ENCODE measurements at places on chromosomes 3 and 15. TPM values are rescaled to one million over a fixed set of nuclear protein-coding genes. Genes with fewer than 3 reads are reported as not detected.

GRCh38 chr15:69119001-69119400 lies 41.4 kb upstream of the GLCE start:
- no peak overlapping the region for H3K27ac ChIP-seq
- H3K36me3 ChIP-seq = no peaks in the 10 kb centered on the region
- H3K4me3 ChIP-seq = no peak overlapping the region
- no peak for DNase-seq

DNA sequence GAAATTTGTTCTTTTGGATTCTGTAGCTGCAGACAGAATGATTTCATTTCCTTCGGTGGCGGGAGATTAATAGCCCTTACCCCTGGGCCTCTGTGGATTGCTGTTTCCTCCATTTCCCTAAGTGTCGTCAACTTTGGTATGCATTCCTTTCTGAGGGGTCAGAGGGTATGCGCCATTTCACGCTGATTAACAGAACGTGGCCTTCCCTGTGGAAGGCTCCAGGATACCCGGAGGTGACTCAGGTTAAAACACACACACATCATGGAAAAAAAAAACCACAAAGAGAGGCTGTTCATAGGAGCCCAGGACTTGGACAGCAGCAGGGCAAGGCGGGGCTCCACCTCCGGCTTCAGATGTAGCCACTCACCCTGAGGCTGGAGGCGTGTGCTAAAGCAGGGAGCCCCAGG lies 51.9 kb downstream of the EPHB1 start:
- no peak overlapping the region for H3K27ac ChIP-seq
- H3K27me3 ChIP-seq = no peaks in the 10 kb centered on the region
- no peaks in the 10 kb centered on the region for H3K4me1 ChIP-seq
- H3K36me3 ChIP-seq = no peaks in the 10 kb centered on the region
- no peak for DNase-seq

GRCh38 chr3:47408839-47409229 lies 28.0 kb downstream of the PTPN23 start:
- no peaks in the 10 kb centered on the region for H3K27me3 ChIP-seq
- H3K27ac ChIP-seq = no peak overlapping the region
- H3K4me1 ChIP-seq = no peaks in the 10 kb centered on the region
- peaks cover 5% of the 10 kb centered on the region for H3K36me3 ChIP-seq

GRCh38 chr3:142676151-142676550 lies 47.7 kb upstream of the TRPC1 start:
- no peak overlapping the region for H3K4me3 ChIP-seq
- no peaks in the 10 kb centered on the region for H3K4me1 ChIP-seq
- no peak for DNase-seq
- no peak overlapping the region for H3K27ac ChIP-seq

GRCh38 chr3:77917225-77917624 lies 877.3 kb downstream of the ROBO2 start:
- no peak for DNase-seq
- no peaks in the 10 kb centered on the region for H3K27me3 ChIP-seq
- H3K4me3 ChIP-seq = no peak overlapping the region
- H3K36me3 ChIP-seq = no peaks in the 10 kb centered on the region

- DNase-seq = no peak
- no peaks in the 10 kb centered on the region for H3K36me3 ChIP-seq
- peaks cover 24% of the 10 kb centered on the region for H3K4me1 ChIP-seq
- H3K27ac ChIP-seq = no peak overlapping the region
These were observed 3.0 kb upstream of the IFT57 start for GRCh38 chr3:108225221-108225620.

GRCh38 chr3:63931290-63931689 lies 19.1 kb upstream of the SCAANT1 start:
- no peaks in the 10 kb centered on the region for H3K27me3 ChIP-seq
- peaks cover 28% of the 10 kb centered on the region for H3K4me1 ChIP-seq
- H3K4me3 ChIP-seq = no peak overlapping the region
- peaks cover under 1% of the 10 kb centered on the region for H3K36me3 ChIP-seq
- DNase-seq = no peak

DNA sequence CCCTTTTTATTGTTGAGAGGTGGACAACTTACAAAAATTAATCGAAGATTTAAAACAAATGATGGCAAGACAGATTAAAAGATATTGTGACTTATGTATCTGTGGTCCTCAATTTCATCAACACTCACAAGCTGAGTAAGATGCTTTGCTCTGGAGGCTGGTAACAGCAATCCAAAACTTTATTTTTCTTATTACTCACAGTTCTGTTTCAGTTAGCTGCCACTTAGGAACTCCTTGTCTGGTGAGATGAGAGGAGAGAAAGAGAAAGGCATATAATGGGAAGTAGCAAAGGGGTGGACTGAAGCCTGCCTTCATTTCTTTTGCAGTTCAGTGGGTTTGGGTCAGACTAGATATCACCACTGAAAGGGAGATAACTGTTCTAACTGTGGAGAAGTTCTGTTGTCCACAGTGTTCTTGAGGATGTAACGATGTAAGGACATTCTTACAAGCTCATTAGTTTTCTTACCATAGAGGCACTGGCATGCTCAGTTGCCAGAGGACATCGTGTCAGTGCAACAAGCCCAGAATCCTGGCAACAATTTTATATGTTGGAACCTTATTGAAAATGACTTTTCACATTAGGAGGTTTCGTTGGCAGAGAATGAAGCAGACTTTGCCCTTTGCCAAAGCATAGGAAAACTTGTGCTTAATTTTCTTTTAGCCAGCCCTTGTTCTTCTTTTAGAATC lies 93.6 kb downstream of the PLCL2 start:
- no peak for DNase-seq
- H3K36me3 ChIP-seq = no peaks in the 10 kb centered on the region
- peaks cover 6% of the 10 kb centered on the region for H3K4me1 ChIP-seq
- H3K27me3 ChIP-seq = no peaks in the 10 kb centered on the region
- no peak overlapping the region for H3K27ac ChIP-seq

- H3K4me3 ChIP-seq = no peak overlapping the region
- H3K27ac ChIP-seq = no peak overlapping the region
- H3K4me1 ChIP-seq = no peaks in the 10 kb centered on the region
These were observed 128.3 kb downstream of the ATP10A start for GRCh38 chr15:25734680-25735355.

GRCh38 chr3:125496701-125497100 lies 23.3 kb downstream of the SNX4 start:
- no peak overlapping the region for H3K27ac ChIP-seq
- no peaks in the 10 kb centered on the region for H3K27me3 ChIP-seq
- no peaks in the 10 kb centered on the region for H3K4me1 ChIP-seq

PRR23A gene
- total RNA-seq = not detected

SOX14 gene
- total RNA-seq = not detected

PHLDB2 gene
- 0.38 TPM for total RNA-seq

RGMA gene
- not detected for total RNA-seq

All from naive thymus-derived CD4-positive, alpha-beta T cell (primary cell).